NCI-H1930 (cell line): ENCODE measurements at places on chromosomes 11 and 22.

DNA sequence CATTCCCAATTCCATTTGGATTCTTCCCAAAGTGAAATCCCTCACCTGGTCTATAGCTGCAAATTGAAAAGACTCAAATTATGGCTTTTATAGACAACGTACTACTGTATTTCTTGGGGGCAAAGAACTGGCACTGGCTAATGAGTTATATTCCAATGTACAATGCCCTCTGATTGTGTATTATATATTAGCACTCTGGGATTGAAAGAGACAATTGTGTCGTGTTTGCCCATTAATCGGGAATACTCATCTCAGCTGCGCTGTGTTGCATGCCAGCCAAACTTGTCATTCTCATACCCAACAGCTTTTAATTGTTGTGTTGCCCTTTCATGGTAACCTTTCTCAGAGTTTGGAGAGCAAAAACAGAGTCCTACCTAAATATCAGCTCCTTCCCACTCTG is 55.0 kb upstream of the ZBTB44 start:
- no peak for DNase-seq

DNA sequence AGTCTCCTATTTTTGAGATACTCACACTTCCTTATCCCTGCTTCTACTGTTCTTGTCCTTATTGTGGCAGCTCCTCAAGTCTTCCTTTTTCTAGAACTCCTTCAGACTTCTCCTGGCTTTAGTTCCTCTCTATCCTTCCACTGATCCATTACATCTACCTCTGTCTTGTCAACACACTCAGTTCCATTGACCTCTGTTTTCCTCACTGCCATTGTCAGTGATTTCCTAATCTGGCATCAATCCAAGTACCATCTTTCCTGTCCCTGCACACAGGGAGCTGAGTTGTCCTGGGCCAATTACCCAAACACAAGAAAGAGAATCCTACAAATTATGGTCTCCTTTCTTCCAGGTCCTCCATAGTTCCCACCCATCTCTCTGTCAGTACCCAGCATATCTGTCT is 27.9 kb upstream of the RIC3 start:
- DNase-seq = no peak

DNA sequence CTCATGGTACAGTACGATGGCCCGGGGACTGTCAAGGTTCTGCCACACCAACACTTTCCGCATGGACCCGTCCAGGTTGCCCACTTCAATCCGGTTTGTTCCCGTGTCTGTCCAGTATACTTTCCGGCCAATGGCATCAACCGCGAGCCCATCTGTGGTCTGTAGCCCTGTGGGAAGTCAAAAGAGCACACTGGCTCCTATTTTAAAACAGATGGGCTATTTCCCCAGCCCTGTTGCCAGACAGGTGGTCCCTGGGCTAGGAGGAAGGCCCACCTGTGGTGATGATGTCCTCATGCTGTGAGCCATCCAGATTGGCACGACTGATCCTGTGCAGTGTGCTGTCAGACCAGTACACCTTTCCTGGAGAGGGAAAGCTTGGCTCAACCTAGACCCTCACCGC is 30.4 kb upstream of the CKAP5 start:
- no peak for DNase-seq

DNA sequence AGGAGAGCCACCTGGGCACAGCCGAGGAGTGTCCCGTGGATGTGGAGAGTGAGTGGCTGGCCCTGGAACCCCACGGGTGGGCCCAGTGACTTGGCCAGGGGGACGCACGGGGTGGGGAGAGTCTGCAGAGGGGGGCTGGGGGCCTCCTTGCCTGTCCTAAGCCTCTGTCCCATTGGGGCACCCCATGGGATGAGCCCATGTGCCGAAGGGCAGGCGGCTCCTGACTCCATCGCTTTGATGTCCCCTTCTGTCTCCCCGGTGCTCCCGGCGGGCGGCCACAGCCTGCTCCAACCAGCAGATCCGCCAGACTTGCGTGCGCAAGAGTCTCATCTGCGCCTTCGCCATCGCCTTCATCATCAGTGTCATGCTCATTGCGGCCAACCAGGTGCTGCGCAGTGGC is 9.4 kb downstream of the CABP7 start:
- DNase-seq = no peak

- DNase-seq = no peak
These were observed 209.2 kb upstream of the SEZ6L start for GRCh38 chr22:25959818-25960774.

GRCh38 chr11:68432874-68433273 is 27.7 kb upstream of the PPP6R3 start:
- no peak for DNase-seq

- no peak for DNase-seq
These were observed 421 bp upstream of the PRR33 start for GRCh38 chr11:1892116-1892515.

GRCh38 chr11:128039140-128040021 is 548.0 kb downstream of the ETS1 start:
- no peak for DNase-seq

DNA sequence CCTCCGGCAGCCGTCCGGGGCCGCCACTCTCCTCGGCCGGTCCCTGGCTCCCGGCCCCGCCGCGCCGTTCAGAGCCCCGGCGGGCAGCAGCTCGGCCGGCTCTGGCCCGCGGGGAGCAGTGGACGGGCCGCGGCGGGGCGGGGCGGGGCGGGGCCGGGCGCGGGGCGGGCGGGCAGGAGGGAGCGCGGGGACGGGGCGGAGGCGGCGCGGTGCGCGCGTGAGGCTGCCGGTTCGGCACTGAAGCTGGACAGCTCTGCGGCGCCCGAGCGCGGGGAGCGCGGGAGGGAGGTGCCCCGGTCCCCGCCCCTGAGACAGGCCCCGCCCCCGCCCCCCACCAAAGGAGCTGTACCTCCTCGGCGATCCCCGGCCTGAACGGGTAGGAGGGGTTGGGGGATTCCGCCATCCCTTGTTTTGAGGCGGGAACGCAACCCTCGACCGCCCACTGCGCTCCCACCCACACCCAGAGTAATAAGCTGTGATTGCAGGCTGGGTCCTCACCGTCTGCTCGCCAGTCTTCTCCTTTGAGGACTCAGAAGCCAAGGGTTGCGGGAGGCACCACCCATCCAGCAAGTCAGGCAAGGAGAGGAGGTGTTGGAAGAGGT is at the start of gene DRD2:
DRD2 (minus strand) TSS at position 239 of the 602 bp plus-strand sequence. CDS start 50,747 bp downstream, outside the sequence.
- DNase-seq = peak; percentile 35

DNA sequence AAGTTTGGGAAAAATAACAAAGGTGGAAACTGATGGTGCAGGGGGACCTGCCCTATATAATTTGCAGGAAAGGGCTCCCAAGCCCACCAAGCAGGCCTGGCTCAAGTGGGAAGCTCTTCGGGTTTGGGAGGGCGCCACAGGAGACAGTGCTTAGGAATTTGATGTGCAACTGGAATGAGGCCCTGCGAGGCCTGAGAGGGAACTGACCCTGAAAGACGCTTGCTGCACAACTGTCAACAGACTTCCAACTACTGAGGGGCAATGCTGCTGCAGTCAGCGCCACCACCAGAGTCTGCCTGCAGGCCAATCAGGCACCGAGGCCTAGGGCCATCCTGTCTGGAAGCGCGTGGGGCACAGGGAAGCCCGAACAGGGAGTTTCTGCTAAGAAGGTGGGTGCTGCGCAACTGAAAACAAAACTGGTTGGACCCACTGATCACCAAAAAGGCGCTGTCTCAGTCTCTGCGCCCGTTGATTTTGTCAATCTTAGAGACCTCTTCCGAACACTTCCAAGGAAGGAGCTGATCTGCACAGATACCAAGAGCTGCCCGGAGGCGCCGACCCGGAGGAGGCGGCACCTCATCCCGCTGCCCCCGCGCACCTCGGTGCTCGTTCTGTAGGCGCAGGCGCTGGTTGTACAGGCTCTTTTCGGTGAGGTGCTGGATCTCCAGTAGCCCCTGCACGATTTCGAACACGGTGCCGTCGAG is 667 bp downstream of the DGCR6L start:
- no peak for DNase-seq

GRCh38 chr22:45971408-45972028 is 5.4 kb downstream of the WNT7B start:
- DNase-seq = no peak

- DNase-seq = no peak
These were observed 9.5 kb downstream of the FOLR3 start for GRCh38 chr11:72144807-72145565.

DNA sequence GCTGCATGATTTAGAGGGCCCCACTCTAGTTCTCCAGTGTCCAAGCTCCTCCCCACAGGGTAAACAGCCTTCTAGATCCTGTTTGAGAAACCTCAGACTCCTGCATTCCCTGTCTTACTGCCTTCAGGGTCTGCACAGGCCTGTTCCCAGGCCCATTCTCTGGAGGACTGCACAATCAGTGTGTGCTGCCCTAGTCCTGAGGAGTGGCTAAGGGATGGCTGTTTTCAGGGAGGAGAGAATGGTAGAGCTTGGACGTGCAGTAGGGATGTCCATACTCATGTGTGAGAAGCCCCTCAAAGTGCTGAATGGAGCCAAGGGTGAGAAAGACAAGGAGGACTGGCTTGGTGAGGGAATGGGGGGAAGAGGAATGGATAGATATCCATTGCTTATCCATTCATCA is 103.8 kb upstream of the CCDC90B start:
- DNase-seq = no peak

- DNase-seq = no peak
These were observed 138.6 kb upstream of the ARHGAP20 start for GRCh38 chr11:110850846-110851245.

DNA sequence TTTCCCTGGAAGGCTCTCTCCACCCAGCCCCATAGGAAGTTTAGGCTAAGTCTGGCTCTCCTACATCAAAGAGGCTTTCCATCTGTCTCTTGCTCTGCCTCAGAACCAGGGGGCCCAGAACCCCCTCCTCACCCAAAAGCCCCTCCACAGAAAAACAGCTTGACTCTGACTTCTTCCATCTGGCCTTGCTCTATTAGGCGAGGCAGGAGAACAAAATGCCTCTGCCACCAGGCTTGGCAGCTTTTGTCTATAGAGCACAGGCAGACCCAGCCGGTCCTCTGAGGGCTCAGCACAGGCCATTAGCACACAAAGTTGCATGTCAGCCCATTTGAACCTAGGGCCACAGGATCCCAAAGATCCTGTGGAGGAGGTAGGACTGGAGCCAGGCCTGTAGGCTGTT is 75.7 kb upstream of the SUSD2 start:
- DNase-seq = no peak

DNA sequence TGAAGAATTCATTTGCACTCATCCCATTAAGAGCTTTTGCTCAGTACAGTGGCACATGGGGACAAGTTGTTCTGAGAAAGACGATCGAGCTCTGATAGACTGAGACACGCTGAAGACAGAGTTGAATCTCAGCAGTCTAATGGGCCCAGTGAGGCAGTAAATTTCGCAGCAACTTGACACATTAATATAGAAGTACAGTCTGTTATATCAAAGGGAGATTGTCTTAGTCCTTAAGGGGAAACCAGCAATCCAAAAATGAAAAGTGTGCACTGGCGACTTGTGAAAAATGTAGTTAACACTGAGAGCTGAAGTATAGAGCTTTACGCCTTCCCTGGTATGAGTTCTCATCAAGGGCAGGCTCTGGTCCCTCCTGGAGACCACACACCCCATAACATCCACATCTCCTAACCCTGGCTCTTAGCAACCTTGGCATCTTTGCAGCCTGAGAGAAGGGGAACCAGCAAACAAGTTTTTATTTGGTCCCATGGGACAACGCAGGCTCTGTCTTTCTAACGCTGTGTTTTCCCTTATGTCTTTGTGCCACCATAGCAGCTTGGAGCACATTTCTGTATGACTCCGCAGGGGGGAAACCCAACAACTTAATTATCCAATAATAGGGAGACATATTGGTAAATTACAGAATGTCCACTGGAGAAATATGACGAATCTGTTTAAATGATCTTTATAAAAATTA is 952.5 kb downstream of the OPCML start:
- DNase-seq = peak; percentile 33

DNA sequence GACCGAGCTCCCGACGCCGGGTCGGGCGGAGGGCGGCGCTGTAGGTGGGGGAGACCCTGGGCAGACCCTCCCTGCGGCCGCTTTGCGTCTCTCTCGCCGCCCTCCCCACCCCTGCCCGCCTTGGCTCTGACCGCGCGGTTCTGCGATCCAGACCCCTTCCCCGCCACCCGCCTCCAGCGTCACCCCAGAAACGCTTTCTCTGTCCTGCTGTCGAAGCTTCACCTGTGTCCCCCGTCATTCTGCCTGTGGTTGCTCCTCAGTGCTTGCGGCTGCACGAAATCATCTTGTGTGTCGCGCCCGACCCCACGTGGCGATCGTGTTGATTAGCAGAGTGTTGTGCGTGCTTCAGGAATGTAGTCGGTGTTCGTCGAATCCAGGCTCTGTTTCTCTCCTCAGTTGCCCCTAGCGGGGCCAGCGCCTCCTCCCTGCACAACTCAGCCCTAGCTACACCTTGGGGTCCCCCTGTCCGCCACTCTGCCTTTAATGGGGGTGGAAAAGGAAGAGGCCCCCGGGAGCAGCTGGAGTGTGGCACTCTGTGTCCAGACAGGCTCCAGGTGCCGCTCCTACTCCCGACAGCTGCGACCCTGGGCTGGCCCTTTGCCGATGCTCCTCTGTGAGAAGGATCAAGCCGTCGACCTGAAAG is 851 bp downstream of the PTDSS2 start:
- peak; percentile 53 for DNase-seq

DNA sequence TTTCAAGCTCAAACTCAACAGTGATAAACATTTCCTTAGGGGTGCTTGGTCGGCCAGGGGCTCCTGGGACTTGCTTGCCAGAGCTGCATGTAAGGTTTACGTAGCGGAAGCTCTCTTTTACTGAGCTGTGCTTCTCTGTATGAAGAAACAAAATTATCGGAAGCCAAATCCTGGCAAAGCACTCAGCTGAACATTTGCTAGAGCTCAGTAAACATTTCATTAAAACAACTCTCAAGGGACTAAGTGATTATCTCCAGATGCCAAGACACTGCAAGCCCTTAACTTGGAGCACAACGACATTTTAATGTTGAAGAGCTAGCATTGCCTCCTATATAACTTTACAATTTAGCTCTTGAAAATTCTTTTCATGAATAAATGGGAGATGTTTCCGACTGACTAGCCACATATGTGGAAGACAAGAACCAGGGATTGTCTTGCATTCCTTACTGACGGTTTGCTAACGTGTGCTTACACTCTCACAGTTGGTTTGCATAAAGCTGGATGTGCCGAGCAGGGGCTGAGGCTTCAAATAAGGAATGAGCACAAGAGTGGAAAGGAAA is 43.4 kb downstream of the SCUBE2 start:
- DNase-seq = no peak

- DNase-seq = no peak
These were observed 268.4 kb upstream of the PLET1 start for GRCh38 chr11:112529071-112529470.

GRCh38 chr11:40827116-40827515 is 632.3 kb downstream of the LRRC4C start:
- no peak for DNase-seq

GRCh38 chr22:32395107-32395506 is 16.9 kb downstream of the RTCB start:
- DNase-seq = no peak

- DNase-seq = no peak
These were observed 1.3 kb downstream of the DENND5A start for GRCh38 chr11:9263840-9264315.

GRCh38 chr11:128463371-128463829 is 124.0 kb downstream of the ETS1 start:
- DNase-seq = no peak
